ENCODE measurements at places on chromosomes 7 and 10.
A peak's percentile ranks its signal among the peaks of the same experiment; 100 is the strongest.

GRCh38 chr10:5259132-5259951 is 62.7 kb downstream of the AKR1C4 start:
- no peak for DNase-seq

DNA sequence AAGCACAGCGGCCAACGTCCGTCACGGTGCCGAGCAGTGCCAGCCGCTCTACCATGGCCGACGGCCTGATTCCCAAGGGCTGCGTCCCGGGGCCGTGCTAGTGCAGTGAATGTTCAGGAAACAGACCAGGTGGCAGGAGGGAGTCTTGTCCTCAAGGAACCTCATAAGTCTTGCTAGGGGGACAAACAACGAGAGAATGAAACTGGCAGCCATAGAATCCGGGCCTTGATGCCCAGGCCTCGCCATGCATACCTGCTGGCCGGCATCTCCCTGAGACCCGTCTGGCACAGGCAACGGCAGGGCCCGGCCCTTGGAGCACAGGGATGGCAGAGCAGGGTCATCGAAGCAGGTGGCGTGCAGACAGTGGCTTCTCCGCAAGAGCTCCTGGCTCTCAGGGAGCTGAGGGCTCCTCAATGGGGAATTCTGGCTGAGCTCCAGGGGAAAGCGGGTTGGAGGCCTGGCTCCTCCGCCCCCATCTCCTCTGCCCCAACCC is 58.8 kb downstream of the DIP2C start:
- DNase-seq = no peak

- DNase-seq = no peak
Observed at GRCh38 chr10:31457858-31458257, 138.8 kb downstream of the ZEB1 start.

DNA sequence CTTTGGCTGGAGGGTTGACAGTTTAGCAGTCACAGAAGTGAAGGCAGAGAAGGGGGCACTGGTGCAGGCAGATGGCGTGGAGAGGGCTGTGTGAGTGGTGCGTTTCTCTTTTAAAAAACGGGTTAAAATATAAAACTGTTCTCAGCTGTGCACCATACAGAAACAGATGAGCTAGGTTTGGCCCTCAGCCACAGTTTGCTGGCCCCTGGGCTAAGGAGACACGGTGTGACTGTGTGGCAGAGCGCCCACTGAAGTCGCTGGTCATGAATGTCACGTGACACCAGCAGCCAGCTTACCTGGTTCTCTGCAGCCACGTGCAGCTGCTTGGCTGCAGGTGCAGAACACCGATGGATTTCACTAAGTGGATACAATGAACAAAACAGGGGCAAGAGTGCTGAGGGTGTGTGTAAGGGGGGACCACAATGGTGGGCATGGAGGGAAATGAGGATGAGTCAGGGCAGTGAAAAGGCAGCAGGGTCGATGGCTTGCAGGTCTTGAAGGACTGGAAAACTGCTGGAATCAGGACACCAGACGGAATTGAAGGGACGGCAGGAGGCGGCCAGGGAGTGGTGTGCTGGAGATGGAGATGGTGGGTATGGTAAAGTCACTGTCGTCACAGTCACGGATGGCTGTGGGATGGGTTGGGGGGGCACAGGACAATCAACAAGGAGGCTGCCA is 7.4 kb downstream of the ZNF746 start:
- DNase-seq = no peak

GRCh38 chr10:127196282-127197153 is at the start of gene INSYN2A:
TSS of gene INSYN2A (minus strand) at chr10:127196591. CDS start at chr10:127176395, 20,196 bp downstream.
- DNase-seq = no peak

- DNase-seq = no peak
Observed at GRCh38 chr10:11387044-11387443, 224.4 kb downstream of the USP6NL start.

DNA sequence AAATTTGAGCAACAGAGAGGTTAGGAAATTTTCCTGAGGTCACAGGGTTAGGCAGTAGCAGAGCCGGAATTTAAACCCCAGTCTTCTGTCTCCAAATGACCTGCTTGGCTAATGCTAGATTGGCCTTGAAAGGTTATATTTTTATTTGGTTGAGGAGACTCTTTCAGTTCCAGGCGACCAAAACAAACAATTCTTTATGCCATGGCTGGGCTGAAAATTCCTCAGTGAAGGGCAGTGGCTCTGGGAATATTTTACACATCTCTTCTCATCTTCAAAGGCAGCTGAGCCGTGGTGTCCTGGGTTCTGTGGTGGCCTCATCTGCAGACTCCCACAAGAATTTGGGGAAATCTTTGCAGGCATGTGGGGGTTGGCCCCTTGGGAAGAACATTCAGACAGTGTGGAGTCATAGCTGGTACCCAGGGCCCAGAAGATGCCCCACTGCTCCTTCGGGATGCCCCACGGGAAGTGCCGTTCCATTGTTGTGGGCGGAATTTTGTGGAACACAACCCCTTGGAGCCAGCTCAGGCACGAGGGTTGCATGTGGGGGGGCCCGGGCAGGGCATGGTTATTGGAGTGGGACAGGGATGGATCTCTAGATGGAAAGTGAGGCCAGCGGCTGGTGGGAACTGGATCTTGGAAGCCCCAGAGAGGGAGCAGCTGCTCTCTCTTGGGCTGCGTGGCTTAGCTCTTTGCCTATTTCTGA is 33.2 kb downstream of the RPS24 start:
- no peak for DNase-seq

GRCh38 chr10:110735620-110736027 is 91.5 kb downstream of the RBM20 start:
- DNase-seq = no peak

GRCh38 chr10:102948176-102948575 is 30.1 kb downstream of the CNNM2 start:
- no peak for DNase-seq

DNA sequence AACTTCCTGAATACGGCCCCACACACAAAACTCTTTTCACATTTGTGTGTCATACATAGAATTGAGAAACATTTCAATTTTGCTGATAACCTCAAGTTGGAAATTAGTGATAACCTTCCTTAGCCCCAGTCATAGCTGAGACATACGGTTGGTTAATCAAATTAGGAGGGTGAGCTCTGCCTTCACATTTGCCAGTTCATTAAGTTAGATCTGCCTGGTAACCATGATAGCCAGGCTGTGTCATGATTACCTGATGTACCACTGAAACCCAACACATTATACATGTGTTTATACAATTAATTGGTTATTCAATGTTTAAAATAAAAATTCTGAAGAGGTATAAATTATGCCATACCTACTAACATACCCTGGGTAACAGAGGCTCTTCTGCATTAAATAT is 60.8 kb upstream of the RAB11FIP2 start:
- DNase-seq = no peak

- DNase-seq = no peak
Observed at GRCh38 chr10:48798481-48799254, 114.0 kb downstream of the WDFY4 start.

DNA sequence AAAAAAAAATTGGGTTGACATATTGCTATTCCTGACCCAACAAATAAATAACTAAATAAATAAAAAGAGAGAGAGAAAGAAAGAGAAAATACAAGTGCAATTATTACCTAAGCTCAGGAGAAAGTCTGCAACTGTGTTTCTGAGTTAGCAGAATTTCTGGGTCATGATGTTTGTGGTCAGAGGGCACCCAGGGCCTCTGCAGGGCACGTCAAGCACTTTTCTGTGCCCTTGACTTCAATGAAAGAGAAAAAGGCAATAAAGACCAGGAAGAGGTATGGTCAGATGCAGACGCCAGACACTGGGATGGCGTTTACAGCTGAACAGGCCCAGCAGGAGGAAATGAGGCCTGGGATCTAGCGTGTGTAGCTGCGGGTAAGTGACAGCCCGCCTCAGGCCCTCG is 160.9 kb upstream of the GDF10 start:
- DNase-seq = no peak

- no peak for DNase-seq
Observed at GRCh38 chr10:29370097-29371092, 81.5 kb downstream of the LYZL1 start.

DNA sequence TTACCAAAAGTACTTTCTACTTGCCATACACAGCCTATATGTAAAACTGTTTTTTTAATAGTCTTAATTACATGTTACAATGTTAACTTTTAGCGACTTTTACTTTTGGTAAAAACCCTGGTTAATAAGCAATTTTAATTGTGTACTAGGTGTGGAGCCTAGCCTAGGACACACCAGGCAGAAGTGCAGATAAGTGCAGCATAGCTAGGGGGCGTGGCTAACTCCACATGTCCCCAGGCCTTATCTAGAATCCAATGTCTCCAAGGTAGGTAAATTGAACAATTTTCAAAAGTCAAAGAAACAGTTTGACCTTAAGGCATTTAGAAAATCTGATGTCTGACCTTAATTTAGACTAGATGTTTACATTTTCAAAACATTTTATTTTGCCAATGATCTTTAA is 858.7 kb downstream of the CCSER2 start:
- no peak for DNase-seq

DNA sequence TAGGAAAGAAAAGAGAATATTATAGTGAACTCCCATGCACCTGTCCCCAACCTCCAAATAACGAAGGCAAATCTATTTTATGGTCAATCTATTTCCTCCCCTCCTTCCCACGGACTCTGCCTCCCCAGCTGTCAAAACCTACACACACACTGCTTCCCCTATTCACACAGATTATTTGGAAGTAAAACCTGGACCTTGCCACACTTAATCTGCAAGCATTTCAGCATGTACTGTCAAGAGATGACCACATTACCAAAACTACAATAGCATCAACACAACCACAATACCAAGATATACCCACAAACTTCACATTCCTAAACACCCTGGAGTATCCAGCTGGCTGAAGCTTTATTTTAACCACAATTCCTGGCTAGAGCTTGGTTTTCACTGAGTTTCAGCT is 27.8 kb upstream of the KCNK18 start:
- no peak for DNase-seq

DNA sequence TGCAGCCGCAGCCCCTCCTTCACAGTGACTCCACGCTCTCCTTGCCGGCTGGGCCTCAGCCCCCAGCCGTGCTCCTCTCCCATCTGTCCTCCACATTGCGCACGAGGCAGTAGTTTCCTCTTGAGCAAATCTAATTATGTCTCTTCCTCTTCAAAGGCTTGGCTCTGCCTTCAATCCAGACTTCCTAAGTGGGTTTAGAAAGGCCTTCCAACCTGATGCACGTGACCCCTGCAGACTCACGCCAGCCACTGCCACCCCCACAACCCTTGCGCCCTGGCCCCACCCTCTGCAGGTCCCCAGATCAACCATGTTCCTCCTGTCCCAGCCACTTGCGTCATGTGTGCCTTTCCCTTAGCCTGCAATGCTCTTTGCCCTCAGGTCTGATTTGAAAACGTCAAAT is 75.0 kb upstream of the ADAM12 start:
- DNase-seq = no peak

DNA sequence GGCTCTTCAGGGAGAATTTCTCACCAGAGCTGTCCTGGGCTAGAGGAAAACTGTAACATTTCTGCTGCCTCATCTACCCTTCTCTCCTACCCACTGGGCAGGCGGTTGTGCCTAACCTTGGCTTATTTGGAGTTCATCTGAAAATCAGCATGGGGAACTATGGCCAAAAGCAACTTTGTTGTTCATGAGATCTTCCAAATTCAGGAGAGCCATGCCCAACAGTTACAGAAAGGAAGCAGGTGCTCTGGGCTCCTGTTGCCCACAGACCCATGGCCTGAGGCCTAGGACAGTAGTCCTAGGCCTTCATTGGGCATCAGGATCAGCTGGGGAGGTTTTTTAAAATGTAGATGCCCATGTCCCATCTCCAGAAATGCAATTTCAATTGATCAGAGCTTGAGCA is 85.2 kb downstream of the GRID1 start:
- no peak for DNase-seq

- no peak for DNase-seq
Observed at GRCh38 chr7:108596560-108596959, 26.9 kb downstream of the DNAJB9 start.

DNA sequence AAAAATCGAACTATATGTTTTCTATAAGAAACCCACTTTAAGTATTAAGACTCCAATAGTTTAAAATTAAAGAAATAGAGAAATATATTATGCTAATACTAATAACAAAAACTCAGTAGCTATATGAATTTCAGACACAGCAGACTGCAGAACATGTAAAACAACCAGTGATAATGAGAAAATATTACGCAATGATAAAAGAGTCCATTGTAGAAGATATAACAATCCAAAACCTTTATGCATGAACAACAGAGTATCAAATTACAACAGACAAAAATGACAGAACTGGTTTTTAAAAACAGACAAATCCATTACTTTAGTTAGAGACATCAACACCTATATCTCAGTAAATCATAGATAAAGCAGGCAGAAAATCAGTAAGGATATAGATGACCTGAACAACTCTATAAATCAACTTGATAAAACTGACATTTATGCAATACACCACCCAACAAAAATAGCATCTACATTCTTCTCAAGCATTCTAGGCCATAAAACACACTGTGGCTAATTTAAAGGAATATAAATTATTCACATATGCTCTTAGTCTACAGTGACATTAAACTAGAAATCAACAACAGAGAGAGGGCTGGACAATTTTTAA is 669.5 kb upstream of the GHITM start:
- DNase-seq = no peak

GRCh38 chr7:22193450-22193983 is 163.4 kb downstream of the RAPGEF5 start:
- DNase-seq = no peak

DNA sequence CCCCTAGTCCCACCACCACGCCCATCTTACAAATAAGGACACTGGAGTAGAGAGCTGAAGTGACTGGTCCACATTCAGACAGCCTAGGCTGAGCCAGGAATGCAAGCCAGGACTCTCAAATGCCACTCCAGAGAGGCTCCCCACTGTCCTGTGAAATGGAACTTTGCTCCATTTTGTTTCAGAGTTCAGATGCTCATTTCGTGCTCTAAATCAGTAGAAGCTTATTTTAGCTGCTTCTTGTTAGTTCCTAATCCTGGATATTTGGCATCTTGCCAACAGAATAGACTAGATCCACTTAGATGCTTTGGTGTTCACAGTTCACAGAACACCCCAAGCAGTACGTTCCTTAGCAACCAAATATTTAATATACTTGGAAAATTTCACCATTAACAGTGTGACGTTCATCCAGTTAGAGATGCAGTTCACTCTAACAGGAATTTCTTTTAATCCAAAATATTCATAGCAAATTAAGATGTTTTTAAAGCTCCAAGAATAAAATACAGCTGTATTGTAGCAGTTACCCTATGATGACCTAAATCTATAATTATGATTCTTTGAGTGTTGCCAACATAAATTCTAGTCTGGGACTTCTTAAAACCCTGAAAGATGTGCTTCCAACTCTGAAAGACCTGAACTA is 7.3 kb downstream of the MMP21 start:
- peak; percentile 87 for DNase-seq

DNA sequence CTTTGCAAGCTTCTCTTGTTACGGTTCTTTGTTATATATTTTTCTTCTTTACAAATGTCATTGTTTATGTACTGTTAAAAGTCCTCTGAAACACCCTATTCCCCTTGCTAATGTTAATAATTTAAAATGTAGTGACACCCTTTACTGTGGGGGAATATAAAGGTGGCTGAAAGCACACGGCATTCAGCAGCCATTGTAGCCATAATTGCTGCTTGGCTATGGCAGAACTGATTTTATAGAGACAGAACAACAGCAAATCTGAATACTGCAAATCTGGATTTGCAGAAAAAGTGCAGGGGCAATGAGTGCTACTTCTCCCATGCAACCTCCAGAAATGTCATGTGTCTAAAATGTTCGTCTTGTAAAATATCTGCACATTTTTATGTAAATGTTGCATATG is 3.7 kb upstream of the WASL start:
- DNase-seq = no peak

Measured in retinal pigment epithelial cell (primary cell).